ENCODE measurements at places on chromosomes 1 and 21.

- no peak for DNase-seq
These were observed 187.6 kb upstream of the NFIA start for GRCh38 chr1:60894741-60895140.

DNA sequence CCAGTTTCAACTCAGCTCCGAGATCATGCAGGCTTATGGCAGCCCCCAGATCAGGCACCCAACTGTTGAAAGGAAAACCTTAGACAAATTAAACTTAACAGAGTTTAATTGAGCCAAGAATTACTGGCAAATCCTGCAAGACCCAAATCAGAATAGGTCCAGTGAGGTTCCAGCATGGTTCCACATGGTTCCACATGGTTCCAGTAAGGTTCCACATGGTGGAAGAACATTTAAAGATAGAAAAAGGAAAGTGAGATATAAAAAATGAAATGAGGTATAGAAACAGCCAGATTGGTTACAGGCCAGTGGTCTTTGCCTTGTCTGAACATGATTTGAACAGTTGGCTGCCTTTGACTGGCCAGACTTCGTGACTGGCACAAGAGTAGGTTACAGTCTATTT lies 288.8 kb upstream of the LRRC7 start:
- no peak for DNase-seq

DNA sequence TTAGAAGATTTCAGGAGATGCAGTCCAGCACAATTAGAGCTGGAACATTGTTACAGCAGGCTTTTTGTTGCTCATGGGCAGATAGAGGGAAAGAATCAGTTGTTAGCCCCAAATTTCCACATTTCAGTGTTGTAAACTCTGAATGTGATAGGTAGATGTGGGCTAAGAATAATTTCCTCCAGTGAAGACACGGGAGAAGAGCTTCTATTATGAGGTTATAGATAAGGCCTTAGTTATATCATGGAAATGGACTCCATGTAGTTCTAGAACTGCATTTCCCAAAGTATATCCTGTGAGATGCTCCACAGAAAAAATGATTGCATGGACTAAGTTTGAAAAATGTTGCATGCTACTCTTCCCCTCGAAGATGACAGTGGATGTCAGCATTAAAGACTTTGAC lies 64.9 kb downstream of the PRKAA2 start:
- no peak for DNase-seq

- no peak for DNase-seq
These were observed 46.1 kb downstream of the PLEKHA6 start for GRCh38 chr1:204313675-204314074.

- DNase-seq, result no peak
These were observed 30.8 kb downstream of the CD2 start for GRCh38 chr1:116785006-116785405.

DNA sequence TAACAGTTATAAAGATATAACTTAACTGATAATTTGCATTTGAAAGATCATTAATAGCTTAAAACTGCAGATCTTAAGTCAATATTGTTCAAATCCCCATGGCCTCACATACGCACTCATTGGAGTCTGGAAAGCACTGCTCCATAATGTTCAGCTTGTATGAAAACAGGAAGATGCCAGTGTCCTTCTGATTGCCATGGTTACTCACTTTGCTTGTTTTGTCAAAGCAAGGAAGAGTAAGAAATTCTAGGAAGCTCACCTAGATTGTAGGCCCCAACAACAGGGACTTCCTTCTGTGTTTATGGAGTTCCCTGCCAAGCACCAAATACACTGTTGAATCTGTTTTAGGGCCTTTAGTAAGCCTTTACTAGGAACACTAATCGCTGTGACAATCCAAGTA lies 10.9 kb downstream of the GAS5 start:
- no peak for DNase-seq

DNA sequence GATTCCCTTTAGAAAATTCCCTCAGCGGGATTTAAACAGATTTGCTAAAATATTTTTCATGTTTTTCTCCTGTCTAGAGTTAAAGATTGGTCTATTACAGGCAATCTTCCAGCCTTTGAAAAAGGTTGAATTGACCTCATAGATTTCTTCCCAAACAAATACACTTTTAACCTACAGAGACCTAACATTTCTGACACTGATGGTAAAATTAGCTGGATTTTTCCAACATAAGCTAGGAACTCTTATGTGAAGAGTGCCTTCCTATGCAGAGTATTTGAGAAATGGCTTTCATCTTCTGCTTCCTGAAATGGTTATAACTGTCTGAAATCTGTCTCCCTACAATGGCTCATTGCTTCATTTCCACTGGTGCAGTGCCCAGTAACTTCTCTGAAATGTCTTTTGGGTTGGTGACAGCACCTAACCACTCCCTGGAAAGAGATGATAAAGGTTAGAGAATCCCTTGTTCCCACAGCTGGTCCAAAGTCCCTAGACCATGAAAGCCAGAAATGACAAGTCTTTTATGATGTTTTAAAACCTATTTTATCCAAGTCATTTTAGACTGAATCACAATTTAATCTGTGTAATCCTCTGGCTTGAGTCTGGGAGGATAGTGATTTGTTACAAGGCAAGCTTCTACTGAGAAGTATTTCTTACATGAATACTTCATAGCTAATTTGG lies 269.4 kb downstream of the BACH1 start:
- DNase-seq, result no peak

DNA sequence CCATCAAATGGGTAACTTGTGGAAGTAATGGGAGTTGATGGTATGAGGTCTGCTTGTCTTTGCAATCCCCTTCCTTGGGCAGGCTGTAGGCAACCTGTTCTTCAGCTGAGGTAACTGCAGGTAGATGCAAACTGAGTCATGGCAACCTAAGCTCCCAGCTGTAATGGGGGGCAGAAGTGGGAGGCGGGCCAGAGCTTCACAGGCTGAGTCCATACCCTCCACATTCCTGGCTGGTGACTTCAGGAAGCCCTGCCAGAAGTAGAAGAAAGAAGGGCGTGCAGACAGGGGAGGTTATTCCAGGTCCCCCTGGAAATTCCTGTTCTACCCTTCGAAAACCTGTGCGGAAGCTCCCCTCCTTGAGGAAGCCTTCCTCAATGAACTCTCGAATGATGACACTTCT lies 44.9 kb downstream of the ARHGEF11 start:
- DNase-seq, result no peak
